ENCODE measurements at places on chromosomes 11 and 22.
A peak's percentile ranks its signal among the peaks of the same experiment; 100 is the strongest.

GRCh38 chr11:116577273-116577672 is 195.5 kb downstream of the BUD13 start:
- DNase-seq: no peak

DNA sequence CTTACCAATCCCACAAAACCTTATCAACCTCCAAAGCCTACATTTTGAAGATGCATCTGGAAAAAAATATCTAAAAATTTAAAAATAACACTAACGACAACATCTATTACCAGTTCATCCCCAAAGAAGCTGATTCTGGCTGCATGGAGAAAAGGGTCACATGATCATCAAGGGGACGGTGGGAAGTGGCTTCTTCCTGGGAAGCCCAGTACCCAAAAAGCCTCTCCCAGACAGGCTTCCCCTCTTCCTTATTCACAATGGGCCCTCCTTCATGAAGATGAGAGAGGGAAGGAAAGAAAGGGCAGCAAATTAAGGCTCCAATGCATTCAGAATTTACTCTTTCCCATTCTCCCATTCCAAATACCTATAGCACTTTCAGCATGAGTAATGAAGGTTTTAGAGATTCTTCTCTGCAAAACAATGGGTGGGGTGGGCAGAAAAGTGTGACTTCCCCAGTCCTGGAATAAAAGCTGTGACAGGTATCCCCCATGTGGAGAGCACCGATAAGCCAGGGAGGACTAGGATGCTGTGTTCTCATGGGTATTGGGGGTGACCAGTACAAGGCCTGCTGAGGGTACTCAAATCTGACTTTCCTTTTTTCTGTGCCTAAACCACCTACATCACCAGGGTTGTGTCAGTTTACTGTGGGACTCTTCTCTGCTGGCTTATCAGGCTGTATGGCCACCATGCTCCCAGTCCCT is 88.2 kb downstream of the SIK3 start:
- no peak for DNase-seq

DNA sequence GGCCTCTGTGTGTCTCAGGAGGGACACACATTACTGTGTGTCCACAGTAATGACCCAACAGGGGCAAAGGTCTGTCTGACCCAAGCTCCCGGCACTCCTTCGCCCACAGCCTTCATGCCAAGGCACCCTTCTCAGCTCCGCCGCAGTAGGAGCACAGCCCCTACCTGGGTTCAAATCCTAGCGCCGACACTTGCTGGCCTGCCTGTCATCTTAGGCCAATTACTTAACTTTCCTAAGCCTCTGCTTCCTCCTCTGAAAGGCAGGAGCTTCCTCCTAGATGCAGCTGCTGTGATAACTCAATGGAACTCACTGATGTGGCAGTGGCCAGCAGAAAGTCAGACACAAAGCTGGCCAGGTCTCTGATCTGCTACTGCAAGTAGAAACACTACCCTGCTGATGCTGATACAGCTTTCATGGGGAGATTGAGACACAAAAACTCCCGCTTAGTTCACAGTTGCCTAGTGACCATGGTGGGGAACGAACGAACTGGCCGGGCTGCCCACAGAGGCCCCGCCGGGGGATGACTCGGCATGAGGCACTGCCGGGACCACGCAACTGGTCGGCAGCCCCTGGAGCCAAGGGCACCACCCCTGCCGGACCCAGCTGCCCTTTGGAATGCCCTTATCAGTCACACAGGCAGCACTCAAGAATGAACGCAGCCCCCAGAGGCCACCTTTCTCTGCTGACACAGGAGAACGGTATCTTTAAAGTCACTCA is 8.1 kb downstream of the EHD1 start:
- DNase-seq: no peak

DNA sequence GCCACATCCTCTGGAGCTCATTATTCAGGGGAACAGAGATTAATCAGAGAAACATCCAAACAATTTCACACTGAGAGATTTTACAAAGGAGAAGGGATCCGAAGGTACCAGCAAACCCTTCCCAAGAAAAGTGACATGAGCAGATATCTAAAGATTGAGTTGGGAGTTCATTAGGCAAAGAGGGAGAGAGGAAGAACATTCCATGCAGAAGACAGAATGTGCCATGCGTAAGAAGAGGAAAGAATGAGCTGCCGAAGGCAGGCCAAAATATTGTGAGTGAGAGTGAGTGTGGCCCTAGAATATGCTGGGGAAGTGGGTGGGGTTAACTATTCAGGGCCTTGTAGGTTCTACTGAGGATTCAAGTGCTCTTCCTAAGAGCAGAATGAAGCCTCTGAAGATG is 50.0 kb upstream of the LYVE1 start:
- no peak for DNase-seq

DNA sequence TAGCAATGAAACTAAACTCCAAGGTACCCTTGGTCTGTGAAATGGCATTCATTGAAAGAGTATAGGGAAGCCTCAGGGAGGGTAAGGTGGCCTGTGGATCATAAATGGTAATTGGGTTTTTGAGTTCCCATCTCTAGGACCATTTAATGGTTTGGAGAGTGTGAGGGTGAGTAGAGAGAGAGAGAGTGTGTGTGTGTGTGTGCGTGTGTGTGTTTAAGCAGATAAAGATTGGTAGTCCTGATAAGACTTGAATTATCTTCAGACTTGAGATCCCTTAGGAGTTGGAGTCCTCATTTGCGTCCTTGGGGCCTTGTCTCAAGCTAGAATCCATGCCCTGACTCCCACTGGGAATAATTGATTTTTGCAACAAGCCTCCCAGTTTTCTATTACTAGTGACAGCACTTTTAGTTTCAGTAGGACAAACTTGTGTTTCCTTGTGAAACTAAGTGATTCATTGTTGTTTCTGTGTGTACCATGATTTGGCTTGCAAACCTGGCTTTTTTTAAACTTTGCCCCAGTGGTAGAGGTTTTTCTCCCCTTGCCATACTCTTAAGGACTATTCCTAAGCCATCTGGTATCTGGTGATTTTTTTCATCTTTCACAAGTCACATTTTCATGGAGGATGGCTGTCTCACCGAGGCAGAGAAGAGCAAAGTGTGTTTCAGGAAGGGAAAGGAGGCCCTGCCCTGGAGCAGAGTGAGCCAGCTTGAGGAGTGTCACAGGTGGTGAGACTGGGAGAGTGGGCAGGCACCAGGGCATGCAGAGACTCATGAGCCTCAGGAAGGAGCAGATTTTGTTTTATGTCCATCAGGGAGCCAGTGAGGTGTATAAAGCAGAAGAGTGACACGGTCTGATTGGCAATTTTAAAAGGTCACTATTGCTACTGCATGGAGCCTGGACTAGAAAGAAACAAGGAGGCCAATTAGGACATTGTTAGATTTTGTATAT is 26.7 kb downstream of the ALKBH3 start:
- no peak for DNase-seq

DNA sequence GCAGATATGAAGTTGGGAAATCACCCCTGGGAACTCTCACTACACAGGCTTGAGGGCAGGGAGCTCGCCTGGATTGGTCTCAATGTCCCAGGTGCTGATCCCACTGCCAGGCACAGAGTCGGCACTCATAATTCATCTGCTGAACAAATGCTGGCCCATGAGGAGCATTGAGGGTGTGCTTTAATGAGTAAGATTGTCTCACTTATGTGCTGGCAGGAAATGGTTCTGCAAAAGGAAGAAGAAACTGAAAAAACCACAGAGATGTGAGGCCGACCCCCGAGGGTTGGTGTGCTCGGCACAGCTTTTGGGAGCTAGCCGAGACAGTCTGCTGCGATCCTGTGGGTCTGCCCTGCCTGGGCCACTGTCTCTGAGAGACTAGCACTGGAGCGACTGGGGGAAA is 9.4 kb downstream of the PLAAT2 start:
- peak; percentile 71 for DNase-seq

DNA sequence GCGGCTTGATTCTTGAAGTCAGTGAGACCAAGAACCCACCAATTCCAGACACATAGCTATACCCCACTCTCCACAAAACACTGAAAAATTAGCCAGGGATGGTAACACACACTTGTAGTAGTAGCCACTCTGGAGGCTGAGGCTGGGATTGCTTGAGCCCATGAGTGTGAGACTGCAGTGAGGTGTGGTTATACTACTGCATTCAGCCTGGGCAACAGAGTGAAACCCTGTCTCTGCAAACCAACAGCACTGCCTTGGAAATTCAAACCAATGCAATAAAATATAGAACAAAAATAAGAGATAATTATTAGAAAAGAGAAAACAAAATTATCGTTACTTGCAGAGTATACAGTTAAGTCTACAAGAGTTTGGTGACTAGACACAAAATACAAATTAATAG is 20.2 kb upstream of the PRDM10 start:
- no peak for DNase-seq

- DNase-seq: no peak
Observed at GRCh38 chr11:61054927-61055562, 47.2 kb upstream of the CD5 start.

DNA sequence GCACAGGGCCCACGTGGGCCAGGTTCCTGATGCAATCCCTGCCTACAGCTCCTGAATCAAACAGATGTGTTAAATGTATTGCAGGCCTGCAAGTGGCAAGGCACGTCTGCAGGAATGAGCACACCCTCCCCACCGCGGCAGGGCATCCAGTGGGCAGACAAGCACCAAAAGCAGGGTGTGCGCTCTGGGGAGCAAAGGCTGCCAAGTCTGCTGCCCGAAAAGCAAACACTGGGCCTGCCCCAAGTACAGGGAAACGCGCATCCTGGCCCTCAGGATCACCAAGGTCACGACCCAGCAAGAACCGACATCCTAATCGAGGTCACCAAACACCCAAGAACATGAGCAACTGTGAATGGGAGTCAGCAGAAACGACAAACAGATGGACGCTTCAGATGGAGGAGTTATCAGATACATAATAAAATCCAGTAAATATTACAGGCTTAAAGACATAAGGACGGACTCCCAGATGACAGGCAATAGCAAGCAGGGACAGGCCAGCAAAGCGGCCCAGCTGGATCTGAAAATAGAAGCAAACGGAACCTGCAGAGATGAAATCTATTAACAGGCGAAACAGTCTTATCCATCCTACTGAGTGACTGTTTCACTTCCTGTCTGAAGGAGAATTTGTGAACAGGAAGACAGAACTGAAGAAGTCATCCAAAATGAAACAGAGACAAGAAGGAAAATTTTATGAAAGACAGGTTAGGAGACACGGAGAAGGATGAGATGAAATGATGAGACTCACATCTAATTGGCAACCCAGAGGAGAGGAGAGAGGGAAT is 26.7 kb downstream of the CARS1 start:
- DNase-seq: no peak

DNA sequence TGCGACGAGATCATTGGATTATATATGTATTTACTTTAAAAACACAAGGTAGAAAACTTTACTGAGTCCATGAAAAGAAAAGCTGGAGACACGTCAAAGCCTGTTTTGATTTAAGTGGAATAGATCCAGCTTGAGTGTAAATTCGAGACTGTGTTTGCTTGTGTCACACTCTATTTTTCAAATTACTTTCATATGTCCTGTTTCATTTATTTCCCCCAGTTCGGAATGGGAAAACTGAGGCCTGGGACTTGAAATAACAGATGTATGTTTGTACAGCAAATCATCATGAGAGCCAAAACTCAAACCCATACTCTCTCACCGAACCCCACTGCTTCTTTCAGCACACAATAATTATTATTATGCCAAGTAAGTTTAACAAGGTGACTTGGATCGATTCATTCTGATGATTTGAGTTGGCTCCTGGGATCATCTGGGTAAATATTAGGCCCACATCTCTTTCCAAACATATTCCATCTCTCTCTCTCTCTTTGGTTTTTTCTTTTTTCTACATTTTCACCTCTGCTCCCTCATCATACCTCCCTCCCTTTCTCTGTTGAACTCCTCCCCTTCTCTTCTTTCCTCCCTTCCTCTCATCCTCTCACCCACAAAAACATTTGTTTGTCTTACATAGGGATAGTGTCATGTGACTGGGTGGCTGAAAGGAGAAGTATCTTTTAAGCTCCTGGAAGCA is 21.2 kb downstream of the FZD4 start:
- no peak for DNase-seq

GRCh38 chr11:82994604-82995230 is 77.0 kb downstream of the RAB30 start:
- no peak for DNase-seq

DNA sequence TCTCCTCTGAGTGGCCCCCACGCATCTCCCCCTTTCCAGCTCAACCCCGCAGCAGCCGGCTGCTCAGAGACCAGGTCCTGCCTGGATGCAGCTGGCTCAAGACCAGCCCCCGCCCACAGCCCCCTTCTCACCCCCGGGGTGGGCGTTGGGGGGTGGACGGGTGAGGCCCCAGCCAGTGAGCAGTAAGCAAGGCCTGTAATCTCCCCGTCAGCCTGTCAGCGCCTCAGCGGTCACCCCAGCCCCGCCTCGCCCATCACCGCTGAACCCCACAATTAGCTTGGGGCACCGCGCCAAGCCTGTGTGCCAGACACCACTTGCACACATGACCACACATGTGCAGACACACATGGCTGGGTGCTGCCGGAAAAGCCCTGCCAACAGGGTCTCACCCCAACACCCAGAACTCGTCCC is 5.9 kb downstream of the PLXNB2 start:
- no peak for DNase-seq

DNA sequence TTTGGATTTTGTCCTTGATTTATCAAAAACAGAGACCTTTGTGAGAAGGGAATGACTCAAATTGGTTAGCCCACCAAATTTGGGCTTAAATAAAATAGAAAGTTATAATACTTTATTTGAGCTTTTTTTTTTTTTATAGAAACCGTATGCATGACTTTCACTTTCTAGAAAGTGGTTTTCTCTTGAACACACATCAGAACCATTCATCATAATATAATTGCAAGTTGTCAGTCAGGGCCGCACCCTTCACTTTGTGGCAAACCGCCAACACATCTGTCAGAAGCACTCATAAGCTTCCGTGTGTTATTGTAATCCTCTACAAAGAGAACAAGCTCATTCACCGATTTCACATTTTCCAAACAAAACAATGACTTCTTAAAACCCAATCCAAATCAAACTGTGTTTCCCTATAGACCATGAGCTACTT is 76.1 kb downstream of the SOX6 start:
- DNase-seq: peak; percentile 3
